T-helper 2 cell (primary cell): ENCODE measurements at places on chromosomes 16 and 17.

GRCh38 chr17:38449364-38449763 is 21.1 kb downstream of the ARHGAP23 start:
- no peak for DNase-seq

GRCh38 chr16:57413301-57413730 is 8.7 kb downstream of the CCL17 start:
- no peak for DNase-seq

DNA sequence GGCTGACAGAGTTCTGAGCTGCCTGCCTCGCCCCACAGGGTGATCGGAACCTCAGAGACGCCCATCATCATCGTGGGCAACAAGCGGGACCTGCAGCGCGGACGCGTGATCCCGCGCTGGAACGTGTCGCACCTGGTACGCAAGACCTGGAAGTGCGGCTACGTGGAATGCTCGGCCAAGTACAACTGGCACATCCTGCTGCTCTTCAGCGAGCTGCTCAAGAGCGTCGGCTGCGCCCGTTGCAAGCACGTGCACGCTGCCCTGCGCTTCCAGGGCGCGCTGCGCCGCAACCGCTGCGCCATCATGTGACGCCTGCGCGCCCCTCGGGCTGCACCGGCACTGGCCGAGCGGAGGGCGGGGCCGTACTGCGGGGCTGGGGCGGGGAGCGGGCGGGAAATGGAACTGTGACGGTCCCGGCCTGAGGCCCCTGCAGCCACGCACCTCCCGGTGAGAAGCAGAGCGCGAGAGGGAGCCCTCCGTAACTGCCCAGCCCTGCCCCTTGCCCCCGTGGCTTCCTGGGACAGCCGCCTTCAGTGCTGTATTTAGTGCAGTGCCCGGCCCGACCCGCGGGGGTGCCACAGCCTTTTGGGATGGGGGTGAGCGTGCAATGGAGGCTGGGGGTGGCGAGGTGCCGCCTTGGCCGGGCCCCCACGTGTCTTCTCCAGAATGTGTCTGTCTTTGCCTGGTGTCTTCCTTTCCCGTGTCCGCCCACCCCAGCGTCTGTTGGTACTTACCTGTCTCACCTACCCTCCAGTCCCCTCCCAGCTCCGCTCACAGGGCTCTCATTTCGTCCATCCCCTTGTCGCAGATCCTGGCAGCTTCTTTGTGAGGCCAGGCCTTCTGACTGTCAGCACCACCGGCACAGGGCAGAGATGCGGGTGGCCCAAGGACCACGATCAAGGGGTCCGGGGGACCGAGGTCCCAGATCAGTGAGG is 9.8 kb downstream of the RASL10B start:
- no peak for DNase-seq

DNA sequence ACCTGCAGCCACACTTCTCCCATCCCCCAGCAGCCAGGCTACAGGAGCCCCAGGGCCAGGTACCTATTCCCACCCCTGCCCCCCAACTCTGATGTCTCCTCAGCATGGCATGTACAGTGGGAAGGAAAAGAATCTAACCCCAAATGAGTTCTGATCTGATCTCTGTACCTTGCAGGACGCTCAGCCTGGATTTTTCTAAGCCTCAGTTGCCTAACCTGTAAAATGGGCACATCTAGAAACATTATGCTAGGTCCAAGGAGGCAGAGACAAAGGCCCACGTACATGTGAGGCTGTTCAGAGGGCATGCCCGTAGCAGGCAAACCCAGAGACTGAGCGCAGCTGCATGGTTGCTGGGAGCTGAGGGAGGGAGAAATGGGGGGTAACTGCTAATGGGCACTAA is 35.1 kb downstream of the SLC38A8 start:
- no peak for DNase-seq

GRCh38 chr17:64264891-64265290 is 1.8 kb upstream of the TEX2 start:
- DNase-seq, result no peak
